ENCODE measurements at places on chromosomes 4 and X.

GRCh38 chrX:39667191-39667590 lies 430.6 kb downstream of the BCOR start:
- no peak for DNase-seq

DNA sequence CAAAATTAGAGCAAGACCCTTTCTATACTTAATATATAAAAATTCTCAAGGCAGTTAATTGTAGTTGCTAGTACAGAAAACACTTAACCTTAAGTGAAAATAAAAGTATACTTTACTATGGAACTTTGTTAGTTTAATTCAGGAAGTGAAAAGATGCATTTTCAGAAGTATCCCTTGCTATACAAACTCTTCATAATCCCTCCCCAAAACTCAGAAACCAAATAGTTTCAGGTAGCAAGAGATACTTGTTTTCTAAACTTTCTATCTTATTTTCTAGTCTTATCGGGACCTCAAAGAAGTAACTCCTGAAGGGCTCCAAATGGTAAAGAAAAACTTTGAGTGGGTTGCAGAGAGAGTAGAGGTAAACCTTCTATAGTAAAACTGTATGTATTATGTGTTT lies 14.3 kb downstream of the PAICS start:
- DNase-seq: no peak

DNA sequence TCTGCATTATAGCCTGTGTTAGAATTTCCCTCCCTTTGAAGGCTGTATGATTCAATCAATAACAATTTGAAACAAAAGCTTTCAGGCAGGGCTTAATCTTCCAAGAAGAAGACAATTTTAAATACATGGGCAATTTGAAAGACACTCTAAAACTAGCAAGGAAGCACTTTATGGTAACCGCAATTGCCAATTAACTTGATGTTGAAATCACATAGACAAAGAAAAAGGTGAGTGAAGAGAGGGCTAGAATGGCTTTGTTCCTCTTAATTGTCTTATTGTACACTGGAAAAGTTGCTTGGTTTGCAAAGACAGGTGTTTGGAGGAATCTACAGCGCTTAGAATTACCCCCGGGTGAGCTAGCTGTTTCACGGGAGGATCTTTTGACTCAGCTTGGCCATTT lies 74.4 kb upstream of the PRKX start:
- DNase-seq: no peak

DNA sequence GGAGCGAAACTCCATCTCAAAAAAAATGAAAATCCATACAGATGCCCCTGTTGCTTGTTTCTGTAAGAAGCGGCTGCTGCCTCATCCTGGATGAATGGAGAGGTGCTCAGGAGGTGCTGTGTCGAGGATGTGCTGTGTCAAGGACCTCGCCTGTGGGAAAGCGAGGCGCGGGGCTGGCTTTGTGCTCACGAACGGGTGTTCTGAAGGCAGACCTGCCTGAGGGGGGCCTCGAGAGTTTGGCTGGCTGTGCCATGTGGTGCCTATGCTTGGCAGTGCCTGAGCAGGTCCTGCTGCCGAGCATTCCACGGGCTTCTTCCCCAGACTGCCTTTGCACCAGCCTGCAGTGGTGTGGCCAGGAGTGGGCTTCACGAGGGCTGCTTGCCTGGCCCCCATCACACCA lies 61.5 kb downstream of the NSD2 start:
- no peak for DNase-seq

GRCh38 chr4:8774071-8774470 lies 97.6 kb downstream of the HMX1 start:
- no peak for DNase-seq

GRCh38 chr4:25235401-25235800 lies 1.6 kb downstream of the PI4K2B start:
- no peak for DNase-seq

DNA sequence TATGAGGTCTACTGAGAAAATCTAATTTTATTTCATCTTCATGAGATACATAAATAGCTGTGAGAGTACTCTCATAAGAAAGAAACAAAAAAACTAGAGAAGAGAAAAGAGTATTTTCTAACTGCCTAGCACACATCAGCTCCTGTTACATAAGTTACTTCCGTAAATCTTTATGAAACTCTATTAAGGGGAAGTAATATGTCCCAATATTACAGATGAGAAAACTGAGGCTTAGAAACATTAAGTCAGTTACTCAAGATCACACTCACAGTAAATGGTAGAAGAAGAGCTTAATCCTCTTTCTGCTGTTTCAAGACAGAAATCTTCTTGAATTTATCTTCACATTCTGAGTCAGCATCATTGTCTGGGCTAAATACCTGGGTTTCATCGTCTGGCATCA lies 164.1 kb downstream of the DTHD1 start:
- no peak for DNase-seq

- no peak for DNase-seq
These were observed 45.8 kb upstream of the CLDN34 start for GRCh38 chrX:9921407-9921806.

GRCh38 chr4:139279760-139280620 lies at the start of gene MGARP:
Gene MGARP, minus strand, starts transcription at chr4:139280225. Its CDS starts 67 bp downstream, at chr4:139280158.
- no peak for DNase-seq

GRCh38 chrX:153727123-153727931 lies 2.7 kb downstream of the ABCD1 start:
- DNase-seq: no peak

GRCh38 chr4:125358453-125358852 lies 43.7 kb downstream of the FAT4 start:
- DNase-seq: no peak

DNA sequence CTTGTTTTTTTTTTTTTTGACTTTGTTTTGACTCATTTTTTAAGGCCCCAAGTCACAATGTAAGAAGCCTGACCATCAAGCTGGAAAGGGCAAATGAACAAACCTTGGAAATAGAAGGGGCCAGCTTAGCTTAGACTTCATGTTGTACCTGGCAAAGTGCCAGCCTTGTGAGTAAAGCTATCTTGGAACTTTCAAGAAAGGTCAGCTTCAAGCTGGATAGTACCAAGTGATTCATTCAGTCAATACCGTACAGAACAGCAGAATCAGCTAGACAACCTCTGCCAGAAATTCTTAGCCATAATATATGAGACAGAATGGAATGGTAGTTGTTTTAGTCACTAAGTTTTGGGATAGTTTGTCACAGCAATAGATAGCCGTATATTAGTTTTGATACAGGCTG lies 1492.2 kb upstream of the TENM3 start:
- DNase-seq: no peak

DNA sequence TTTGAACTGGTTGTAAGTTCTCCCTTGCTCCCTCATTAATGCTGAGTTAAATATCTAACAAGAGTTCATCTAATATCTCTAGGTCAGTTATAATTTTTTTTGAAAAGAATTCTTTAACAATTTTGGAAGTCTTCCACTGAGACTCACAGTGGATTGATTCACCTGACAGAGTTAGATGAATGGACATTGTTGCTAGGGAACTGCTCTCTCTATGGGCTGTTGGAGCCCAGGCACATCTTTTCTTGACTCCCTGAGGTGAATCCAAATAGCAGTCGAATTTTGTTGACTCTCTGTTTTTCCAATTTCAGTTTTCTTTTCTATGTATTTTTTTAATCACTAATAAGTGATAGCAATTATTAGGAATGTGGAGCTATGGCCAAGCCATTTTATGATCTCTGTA lies 996.1 kb upstream of the PABPC4L start:
- no peak for DNase-seq

DNA sequence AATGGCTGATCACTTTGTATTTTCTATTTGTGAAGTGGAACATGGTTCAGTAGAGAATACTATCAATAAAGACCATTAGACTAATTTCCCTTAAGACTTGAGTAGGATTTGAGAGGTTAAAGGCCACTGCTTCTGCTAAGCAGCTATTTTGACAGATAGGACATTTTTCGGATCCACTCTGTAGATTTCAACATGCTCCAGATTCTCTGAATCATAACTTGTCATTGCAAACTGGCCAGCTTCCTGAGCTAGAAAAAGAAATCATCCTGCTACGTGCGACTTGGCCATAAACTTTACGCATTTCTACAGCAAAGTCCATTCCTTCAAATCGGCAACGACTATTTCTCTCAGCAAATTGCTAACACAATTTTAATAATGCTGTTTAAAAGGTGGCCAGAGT lies 55.2 kb downstream of the MGST2 start:
- DNase-seq: no peak

DNA sequence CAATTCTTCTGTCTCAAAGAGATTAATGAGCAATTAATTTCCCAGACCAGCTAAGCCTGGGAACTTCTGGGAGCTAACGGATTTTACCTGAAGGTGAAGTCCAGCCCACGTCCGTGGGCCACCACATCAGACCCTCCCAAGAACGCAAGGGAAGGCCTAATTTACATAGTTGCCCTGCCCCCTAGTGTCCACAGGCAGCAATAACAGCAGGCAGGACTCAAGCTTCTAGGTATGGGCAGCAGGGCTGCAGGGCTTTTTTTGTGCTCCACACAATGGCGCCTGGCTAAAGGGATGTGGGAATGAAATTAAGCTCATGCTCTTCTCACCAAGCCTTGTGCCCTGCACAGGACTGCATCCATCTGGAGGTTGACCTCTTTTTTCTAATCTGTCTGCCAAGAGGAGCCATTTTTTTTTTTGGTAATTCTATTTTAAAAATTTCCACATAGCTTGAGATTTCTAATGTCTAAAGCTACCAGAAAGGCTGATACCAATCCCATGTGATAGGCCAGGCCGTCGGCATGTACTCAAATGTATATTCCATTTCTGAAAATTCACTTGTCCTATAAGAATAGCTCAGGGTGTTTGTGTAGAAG lies 111.9 kb upstream of the TMEM164 start:
- DNase-seq: peak; percentile 23

DNA sequence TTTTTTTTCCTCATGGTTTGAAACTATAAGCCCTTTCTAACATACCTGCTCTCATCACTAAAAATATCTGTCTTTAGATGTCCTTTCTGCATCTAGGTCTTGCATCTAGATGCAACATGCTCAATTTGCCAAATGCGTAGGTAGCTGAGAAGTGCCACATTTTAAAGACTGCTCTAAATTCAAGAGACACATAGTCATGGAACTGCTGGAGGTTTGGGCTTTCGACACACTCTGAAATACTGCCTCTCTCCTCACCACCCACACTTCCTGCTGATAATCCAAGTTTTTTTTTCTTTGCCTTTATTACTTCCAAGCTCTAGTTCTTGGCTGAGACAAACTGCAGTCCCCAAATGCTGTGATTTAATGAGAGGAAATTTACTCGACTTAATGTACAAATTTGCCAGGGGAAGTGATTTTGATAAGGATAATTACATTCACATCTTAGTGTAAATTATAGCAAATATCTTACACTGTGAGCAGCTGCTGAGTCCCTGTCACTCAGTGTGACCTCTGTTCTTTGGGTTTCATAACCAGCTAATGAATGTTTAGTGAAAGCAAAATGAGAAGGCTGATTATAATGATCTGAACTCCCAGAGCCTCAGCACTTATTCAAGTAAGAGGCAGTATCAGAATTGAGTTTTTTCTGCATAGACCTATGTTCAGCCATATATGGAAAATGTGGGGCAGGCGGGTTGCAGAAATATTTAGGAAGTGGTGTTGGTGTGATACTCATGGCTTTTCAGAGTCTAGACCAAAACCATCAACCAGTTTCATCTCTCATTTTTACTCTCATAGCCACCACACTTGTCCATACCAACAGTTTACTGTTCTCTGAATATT lies 31.3 kb downstream of the DRD5 start:
- no peak for DNase-seq

DNA sequence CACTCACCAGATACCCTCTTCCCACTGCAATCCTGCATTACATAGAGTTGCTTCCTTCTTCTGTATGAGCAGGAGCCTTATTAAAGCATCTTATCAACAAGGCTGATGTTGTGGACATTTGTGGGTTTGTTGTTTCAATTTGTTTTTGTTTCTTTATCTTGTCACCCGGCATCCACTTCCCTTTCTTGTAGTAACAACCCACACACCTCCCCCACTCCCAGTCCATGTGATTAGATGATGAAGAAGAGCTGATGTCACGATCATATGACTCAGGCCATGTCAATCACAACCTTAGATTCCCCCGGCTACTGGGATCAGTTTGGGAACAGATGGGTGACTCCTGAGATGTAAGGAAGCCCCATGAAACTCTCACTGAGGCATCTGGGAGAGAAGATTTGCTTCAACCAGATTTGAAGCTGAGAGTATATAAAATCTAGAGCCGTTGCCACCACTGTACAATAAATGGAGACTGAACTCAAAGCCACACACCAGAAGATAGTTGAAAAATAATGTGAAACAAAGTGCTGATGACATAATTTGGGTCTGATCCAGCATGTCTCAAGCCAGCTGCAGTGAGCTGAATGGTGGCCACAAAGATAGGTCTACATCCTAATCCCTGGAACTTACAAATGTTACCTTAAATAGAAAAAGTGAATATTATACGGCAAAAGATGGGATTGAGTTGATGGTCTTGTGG lies 34.1 kb upstream of the SRD5A3 start:
- no peak for DNase-seq

DNA sequence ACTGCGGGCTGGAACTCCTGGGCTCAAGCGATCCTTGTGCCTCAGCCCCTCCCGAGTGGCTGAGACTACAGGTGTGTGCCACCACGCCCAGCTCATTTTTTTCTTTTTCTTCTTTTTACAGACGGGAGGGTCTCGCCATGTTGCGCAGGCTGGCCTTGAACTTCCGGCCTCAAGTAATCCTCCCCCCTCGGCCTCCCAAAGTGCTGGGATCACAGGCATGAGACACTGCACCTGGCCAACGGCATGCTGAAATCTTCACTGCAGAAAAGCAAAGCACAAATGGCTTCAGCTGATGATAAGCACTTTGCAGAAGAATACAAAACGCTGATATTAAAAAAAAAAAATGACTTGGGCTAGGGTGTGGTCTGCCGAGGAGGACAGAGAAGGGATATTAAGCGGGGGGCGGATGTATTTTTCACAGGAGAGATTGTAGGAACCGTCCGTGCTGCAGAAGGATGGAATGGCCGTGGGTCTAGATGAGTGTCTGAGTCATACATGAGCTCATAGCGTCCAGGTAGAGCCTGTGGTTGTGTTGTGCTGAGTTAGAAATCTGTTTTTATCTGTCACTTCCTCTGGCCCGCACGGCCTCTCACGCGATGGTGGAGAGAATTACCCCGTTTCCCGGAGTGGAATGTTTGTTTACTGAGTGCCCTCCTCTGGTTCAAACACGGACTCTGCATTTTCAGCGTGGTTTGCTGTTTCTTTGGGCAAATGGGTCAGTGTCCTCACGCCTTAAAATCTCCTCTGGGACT lies 8.5 kb upstream of the AKAP17A start:
- no peak for DNase-seq

GRCh38 chr4:176380352-176381157 lies 60.8 kb downstream of the SPCS3 start:
- DNase-seq: no peak

- no peak for DNase-seq
These were observed 52.1 kb downstream of the TSC22D3 start for GRCh38 chrX:107723511-107723910.

DNA sequence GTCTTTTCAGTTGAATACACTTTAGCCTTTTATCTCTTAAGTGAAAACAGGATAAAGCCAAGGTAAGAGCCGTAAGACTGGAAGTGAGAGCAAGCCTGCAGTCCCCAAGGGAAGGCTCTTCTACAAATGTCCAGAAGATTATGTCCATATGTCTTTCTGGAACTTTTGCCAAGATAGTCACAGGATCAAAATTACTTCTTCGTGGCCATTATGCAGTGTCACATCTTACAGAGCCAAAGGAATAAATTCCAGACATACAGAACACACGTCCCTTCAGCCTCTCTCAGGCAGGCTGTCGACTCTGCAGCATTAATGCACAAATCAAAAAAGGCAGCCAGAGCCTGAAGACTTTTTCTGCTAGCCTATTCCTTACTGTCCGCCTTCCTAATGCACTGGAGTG lies 10.9 kb upstream of the GATB start:
- no peak for DNase-seq
